ENCODE measurements at places on chromosomes 4 and X. TPM values are rescaled to one million over a fixed set of nuclear protein-coding genes. Genes with fewer than 3 reads are reported as not detected.

The MOB1B gene
- 3.6 TPM for polyA plus RNA-seq

The SGMS2 gene
- 5.9 TPM for polyA plus RNA-seq

The CYTL1 gene
- polyA plus RNA-seq: 0.23 TPM

The CXXC4 gene
- 3.5 TPM for polyA plus RNA-seq

The PCSK1N gene
- 167 TPM for polyA plus RNA-seq

The BEX4 gene
- polyA plus RNA-seq: 24.9 TPM

The ZMAT1 gene
- polyA plus RNA-seq: 26.7 TPM

The PPARGC1A gene
- 2.7 TPM for polyA plus RNA-seq

The SCD5 gene
- polyA plus RNA-seq: 58.3 TPM

The RTL5 gene
- 2.2 TPM for polyA plus RNA-seq

The DHRSX gene
- polyA plus RNA-seq: 8.1 TPM

The KLKB1 gene
- polyA plus RNA-seq: 26.5 TPM

The VSIG1 gene
- not detected for polyA plus RNA-seq

The CENPU gene
- polyA plus RNA-seq: 1.1 TPM

The CLIC2 gene
- 2.2 TPM for polyA plus RNA-seq

The TCEANC gene
- polyA plus RNA-seq: 2.9 TPM

The LANCL3 gene
- polyA plus RNA-seq: not detected

The PARM1 gene
- 29.7 TPM for polyA plus RNA-seq

The IL15 gene
- 3.7 TPM for polyA plus RNA-seq

The CCDC149 gene
- 14.3 TPM for polyA plus RNA-seq

The TLR1 gene
- polyA plus RNA-seq: 1.3 TPM

All from pancreas (tissue), 10 donors.